Activated CD8-positive, alpha-beta memory T cell treated with anti-CD3 and anti-CD28 coated beads for 4 hours (primary cell): ENCODE measurements at places on chromosomes 3 and 15.

- no peak for DNase-seq
Measured at GRCh38 chr3:114318295-114318694, 24.5 kb downstream of the TIGIT start.

DNA sequence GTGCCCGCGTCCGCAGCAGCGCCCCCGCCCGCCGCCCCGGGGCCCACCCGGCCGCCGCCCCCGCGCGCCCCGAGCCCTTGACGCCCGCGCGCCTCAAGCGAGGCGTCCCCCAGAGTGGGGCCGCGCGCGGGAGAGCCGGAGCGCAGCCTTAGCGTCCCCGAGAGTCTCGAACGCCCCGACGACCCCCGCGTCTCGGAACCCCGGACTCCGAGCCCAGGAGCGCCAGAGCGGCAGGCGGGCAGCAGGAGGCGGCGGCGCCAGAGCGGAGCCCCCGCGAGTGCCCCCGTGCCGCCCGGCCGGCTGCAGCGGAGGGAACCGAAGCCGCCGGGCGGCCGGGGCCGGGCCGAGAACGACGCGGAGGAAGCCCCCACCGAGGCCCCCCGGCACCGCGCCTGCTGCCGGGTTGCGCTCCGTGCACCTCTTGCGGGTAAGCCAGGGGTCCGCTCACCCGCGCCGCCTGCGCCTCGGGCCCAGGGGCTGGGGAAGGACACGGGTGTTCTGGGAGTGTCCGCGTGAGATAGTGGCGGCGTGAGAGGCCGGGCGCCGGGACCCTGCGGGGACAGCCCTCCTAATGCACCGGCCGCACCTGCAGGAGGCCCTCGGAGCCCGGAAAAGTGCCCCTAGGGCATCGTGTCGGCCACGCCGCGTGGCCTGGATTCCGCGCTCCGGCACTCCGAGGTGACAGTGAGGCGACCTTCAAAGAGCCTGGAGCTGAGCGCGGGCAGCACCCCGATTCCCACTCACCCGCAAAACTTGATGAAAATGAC is 52.0 kb upstream of the ULK4 start:
- no peak for DNase-seq

GRCh38 chr15:78564743-78565096 is 600 bp upstream of the CHRNA5 start:
- DNase-seq, result no peak

- DNase-seq, result no peak
Measured at GRCh38 chr3:33915796-33916546, 117.5 kb downstream of the PDCD6IP start.

DNA sequence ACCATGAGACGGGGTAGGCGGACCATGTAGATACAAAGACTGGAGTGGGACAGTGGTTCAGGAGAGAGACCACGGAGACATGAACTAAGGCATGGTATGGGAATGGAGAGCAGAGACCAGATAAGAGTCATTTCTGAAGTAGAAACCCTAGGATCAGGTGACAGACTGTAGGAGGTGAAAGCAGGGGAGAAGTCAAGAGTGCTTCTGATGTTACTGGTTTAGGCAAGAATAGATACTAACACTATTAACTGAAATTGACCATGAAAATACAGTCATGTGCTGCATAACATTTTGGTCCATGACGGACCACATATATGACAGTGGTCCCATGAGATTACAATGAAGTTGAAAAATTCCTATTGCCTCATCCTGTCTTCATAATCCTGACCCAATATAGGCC is 41.7 kb downstream of the RASGRP1 start:
- no peak for DNase-seq

- no peak for DNase-seq
Measured at GRCh38 chr15:67146875-67147381, 81.5 kb downstream of the SMAD3 start.

DNA sequence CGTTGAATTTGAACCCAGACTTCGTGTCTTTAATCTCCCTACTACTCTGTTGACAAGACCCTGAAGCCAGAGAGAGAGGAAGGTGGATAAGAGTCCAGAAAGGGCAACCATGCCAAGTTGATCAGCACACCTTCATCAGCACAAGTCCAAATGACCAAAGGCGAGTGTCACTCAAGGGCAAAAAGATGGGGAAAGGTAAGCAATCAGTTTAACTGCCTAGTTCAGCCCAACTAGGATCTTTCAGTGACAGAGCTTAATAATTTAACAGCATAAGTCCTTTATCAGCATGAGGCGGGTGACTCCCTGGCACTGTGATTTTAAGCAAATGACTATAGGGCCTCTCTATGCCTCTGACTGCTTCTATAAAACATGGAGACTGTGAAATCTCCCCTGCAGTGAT is 6.2 kb downstream of the SUCLG2 start:
- no peak for DNase-seq

DNA sequence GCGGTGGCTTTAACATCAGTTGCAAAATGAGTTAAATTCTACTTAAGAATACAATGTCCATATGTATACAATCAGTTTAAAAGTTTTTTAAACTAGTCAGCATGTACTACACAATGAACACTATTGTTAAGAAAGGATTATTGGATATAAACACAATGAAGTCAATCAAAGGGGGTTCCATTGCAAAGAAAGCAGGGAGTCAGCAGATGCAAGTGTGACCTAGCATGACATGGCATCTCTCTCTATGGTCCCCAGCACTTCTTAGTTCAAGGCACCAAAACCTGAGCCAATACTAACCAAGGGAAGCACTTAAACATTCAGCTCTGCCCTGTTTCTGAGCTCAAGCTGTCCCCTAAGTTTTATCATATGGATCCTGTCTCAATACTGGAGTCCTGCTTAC is 17.0 kb downstream of the KLHL6 start:
- DNase-seq, result no peak

GRCh38 chr3:190983875-190984274 is 121.4 kb upstream of the GMNC start:
- no peak for DNase-seq

GRCh38 chr3:130851277-130851676 is 42.6 kb upstream of the ATP2C1 start:
- DNase-seq, result no peak

GRCh38 chr3:79947469-79947868 is 179.7 kb upstream of the ROBO1 start:
- DNase-seq, result no peak

- no peak for DNase-seq
Measured at GRCh38 chr3:139455206-139455605, 21.1 kb downstream of the RBP2 start.

GRCh38 chr15:95304151-95304946 is 1026.2 kb upstream of the NR2F2 start:
- DNase-seq, result no peak

DNA sequence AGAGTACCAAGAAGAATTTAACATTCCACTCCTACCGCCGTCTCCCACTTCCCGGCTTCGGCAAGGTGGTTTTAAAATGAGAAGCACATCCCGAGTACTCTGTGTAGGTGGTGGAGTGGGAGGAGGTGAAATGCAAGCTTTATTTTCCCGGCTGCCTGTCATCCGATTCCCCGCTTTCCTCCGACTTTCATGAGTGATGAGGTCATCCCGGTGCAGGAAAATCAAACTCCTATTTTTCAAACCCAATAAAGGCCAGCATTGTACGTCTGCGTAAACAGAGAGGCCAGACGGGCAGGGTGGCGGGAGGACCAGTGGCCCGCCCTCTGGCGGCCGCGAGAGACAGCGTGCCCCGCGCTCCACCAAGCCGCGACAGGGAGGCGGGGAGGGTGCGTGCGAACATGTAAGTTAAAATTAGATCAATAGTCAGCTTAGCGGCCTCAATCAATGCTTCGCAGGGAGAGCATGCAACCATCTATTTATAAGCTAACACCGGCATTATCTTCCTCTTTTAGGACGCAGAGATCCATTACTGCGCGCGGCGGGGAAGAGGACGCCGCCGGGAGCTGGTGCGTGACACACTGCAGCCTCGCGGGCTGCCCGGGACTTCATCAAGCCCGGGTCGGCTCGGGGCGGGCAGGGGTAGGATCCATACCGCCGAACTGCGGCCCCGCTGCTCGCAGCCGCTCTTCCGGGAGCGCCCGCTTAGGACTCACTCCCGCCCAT is 163.3 kb downstream of the CD47 start:
- peak; percentile 29 for DNase-seq
